Spinal cord (tissue), 10 donors: ENCODE measurements at places on chromosomes 7 and 10.

GRCh38 chr10:33103863-33104379 lies 145.9 kb upstream of the ITGB1 start:
- no peak for DNase-seq

GRCh38 chr7:130458257-130458656 lies 17.4 kb upstream of the CEP41 start:
- no peak for DNase-seq

- DNase-seq: no peak
Observed at GRCh38 chr10:45602082-45602730, 70.4 kb downstream of the ZFAND4 start.

DNA sequence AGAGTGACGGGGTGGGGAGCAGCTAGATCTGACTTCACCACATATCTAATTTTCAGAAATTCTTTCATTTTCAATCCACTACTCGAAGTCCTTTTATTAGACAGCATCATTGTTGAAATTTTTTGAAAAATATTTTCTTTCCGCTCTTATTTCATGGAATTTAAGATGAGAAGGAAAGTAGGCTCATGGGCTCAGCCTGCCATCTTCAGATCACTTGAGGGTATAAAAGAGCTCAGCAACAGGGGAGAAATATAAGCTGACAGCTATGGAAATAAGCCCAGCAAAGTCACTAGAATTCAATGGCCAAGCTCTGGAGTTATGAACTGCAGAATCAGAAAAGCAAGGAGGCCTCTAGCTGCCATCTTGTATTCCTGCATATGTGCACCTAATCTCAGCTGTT lies 389.1 kb downstream of the XPNPEP1 start:
- DNase-seq: peak; percentile 4

DNA sequence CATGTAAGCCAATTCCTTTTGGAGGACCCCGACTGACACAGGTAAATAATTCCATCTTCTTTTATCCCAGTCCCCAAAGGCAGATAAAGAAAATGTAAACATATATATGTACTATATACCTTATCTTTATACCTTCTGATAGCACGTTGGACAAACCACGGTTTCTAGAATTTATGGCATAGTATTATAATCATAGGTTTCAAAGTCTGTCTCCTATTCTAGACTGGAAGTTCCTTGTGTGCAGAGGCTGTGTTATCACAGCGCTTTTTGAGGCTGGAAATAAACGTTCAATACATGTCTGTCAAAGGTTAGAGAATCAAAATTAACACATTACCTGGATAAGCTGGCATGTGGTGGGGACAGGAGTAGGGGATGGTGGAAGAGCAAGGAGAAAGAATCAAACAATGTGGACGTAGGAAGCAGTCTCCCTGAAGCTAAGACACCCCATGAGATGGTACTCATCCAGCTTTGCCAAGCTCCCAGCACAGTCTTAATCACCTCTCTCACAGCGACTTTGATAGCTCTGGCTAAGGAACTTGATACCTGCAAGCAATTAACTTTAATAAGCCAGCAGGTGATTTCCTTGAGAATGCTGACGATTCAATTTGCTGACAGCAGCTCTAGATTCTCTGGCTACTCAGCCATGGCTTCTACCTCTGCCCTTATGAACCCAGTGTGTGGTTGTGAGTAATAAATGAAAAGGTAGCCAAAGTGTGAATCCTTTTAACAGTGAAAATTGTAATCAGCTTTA lies 208.4 kb upstream of the LRRTM3 start:
- no peak for DNase-seq

DNA sequence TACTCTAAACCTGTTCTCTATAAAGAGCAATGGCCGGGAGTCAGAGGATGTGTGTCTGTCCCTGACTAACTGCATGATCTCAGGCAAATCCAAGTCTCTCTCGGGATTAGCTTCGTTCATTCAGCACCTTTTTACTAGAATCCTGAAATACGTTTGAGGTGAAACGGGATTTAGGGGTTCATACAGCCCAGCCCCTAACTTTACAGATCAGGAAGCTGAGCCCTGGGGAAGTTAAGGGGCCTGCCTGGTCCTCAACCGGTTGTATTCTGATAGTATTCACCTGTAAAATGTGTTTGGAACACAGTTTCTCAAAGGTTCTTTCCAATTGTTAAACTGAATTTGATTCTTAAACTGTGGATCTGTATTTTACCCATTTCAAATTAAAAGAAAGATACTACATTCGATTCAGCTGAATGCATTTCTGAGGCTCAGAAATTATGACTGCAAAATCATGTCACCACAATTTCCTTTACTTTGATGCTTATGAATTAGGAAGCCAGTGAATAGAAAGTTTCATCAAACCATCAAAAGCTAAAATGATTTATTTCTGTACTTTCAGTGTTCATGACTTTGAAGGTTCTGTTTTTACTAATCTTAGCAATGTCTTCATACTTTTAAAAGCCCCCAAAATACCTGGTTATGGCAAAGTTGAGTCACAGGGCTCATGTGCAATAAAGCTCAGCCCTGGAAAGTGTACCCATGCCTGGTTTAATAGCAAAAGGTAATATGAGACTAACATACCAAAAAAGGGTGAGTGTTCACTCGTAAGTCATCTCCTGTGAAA lies 28.9 kb upstream of the EZH2 start:
- no peak for DNase-seq

DNA sequence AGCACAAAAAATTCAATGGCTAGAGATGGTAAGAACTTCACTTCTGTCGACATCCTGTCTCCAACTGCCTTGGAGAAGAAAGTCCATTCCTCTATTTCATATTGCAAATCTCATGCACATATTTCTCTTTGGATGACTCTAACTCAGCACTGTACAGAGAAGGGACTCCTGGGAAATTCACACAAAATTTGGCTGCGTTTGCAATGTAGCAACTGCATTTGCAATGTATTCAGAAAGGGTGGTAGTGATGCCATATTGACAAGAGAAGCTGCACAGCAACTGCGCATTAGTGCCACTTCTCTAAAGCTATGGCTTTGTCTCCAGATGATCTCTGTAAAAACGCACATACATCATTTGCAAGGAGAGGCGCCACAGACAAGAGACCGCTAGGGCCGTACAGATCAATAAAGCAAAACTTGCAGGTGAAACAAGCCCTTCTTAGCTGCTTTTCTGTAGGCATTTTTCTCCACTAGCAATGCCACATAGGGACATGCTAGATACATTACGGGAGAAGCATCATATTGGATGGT lies 389.5 kb downstream of the TCERG1L start:
- DNase-seq: peak; percentile 70

GRCh38 chr7:124379296-124379695 lies 346.4 kb upstream of the TMEM229A start:
- no peak for DNase-seq
